ENCODE measurements at places on chromosomes 11 and 22. TPM values are rescaled to one million over a fixed set of nuclear protein-coding genes. Genes with fewer than 3 reads are reported as not detected.
A peak's percentile ranks its signal among the peaks of the same experiment; 100 is the strongest.

GRCh38 chr11:79959318-79959717, 518.5 kb upstream of the TENM4 start:
- DNase-seq = no peak

DNA sequence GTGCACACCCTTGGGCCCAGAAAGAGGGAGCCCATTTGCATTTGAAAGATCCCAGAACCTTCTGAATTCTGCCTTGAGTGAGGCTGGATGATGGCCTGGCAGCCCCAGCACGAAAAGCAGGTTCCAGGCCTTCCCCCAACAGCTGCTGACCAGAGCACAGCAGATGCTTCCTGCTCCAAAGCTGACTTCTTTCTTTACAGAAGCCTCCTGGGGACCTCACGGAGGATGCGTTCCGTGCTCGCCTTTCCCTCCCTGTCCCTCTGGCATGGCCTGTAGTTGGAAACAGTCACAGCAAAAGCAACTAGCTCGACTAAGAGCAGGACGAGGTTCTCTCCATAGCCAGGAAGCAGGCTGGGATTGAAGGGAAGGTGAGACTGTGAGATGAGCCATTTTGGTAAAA, 107.7 kb upstream of the B3GAT1 start:
- no peak for DNase-seq

DNA sequence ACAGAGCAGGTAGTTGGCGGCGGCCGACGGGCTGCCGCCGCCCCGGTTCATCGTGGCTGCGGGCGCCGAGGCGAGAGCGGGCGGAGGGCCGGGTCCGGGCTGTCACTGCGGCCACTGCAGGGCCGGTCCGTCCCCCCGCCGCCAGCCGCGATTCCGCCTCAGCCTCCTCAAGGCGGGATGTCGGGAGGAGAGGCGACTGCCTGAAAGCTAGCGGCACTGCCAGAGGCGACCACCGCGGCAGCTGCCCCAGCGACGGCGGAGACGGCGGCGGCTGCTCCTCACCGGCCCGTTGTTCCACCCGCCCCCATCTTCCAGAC, 234 bp downstream of the SESN3 start:
- no peak for DNase-seq

GRCh38 chr22:48397531-48398180, 1430.0 kb downstream of the BRD1 start:
- peak; percentile 10 for DNase-seq

DNA sequence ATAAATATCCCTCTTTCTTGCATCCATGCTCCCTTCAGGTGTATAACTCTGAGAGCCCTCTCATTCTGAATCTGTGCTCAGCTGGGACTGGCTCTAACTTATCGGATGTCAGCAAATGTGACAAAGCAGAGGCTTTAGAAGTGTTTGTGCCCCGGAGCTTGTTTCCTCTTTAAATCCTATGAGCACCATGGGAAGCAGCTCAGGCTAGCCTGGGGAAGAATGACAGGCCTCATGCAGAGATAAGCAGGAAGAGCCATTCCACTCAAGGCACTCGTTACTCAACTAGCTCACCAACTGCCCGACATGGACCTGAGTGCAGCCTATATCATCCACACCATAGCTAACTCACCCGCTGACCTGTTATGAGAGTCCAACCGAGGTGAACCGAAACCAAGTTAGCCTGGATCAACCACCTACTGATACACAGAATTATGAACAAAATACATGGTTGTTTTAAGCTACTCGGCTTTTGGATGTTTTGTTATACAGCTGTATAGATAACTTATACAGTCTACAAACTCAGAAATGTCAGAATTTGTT, 990.7 kb downstream of the NTM start:
- no peak for DNase-seq

- DNase-seq = no peak
Observed at GRCh38 chr11:2120359-2121100, 18.7 kb downstream of the IGF2 start.

DNA sequence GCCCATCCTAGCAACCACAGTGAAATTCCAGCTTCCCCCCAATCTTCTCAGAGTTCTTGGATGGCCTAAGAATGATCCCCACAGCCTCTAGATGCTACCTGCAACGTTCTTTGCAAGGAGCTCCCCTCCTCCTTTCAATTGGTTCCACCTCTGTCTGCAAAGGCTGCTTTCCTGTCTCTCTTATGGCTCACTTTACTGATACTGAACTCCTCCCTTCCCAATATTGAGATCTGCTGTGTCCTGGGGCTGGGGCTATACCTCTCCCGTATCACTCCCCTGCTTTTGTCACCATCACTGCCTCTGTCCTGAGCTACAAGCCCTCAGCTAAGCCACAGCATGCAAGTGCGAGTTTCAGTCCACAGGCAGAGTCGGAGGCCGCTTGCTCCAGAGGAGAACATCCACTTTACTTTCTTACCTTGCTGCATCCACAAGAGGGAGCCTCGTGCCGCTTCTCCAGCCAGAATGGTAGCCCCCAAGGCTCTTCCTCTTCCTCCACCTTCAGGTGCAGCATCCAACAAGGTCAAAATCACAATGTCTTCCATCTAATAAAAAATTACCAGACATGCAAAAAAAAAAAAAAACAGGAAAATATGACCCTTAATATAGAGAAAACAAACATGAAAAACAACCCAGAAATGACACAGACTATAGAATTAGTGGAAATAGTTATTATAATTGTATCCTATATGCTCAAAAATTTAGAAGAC, 48.6 kb upstream of the TMEM45B start:
- DNase-seq = no peak

DNA sequence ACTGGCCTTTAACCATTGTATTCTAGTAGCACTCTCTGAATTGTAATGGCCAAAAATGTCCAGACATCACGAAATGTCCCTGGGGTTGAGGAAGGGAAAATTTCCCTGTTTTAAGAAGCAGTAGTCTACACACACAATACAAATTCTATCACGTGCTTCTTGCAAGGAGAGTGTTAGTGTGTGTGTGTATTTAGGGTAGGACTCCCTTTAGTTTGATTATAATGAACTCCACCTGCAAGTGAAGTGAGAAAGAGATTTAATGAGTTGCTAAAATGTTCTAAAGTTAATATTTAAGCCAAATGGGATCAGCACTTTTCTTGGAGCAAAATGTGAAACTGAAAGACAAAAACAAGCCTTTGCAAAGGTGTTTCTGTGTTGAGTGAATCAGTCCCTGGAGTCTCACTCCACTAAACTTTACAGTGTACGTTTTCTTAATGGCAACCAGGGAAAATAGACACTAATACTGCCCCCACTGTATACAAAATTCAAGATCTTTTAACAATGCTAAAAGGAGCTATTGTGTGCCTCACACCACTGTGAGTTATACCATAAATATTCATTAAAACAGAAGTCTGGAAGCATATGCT, 590.3 kb upstream of the TENM4 start:
- no peak for DNase-seq

- no peak for DNase-seq
Observed at GRCh38 chr11:71433648-71434450, 14.3 kb downstream of the DHCR7 start.

GRCh38 chr22:19680287-19680881, 33.9 kb upstream of the SEPTIN5 start:
- DNase-seq = peak; percentile 24

GRCh38 chr11:16605389-16605893, 133.0 kb upstream of the C11orf58 start:
- DNase-seq = peak; percentile 45

DNA sequence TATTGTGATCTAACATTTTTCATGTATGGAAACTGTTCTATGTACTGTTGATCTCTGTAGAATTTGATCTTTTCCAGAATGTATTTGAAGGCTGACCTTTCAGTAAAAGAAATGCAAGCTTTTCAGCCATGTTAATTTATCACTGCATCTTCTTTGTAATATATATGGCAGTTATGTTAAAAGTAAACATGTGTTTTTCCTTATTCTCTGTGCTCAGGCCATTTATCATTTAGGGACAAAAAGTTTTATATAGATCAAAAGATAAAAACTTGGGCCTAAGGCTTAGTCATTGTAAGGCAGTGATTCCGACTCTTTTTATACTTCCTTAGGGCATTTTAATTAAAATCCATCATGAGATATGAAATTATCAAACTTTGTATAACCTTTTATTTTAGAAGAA, 48.7 kb downstream of the KDM2A start:
- DNase-seq = no peak

GRCh38 chr11:61127991-61128390, 25.7 kb downstream of the CD5 start:
- DNase-seq = no peak

DNA sequence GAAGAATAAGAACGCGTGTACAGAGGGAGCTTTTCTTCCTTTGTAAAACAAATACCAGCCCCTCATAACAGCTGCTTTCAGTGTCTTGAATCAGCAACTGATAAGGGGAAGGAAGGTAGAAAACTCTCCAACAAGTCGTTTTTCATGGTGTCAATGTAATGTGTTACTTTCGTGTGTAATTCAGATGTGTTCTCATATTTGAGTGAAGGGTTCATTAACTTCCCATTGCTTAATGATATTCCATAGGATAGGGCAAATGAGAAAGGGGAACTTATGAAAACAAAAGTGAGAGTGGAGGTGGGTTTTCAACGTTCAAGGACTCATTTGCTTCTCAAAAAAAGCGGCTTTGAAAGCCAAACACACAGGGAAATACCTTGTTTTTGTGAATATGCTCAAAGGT, 452.1 kb downstream of the NTM start:
- no peak for DNase-seq

DNA sequence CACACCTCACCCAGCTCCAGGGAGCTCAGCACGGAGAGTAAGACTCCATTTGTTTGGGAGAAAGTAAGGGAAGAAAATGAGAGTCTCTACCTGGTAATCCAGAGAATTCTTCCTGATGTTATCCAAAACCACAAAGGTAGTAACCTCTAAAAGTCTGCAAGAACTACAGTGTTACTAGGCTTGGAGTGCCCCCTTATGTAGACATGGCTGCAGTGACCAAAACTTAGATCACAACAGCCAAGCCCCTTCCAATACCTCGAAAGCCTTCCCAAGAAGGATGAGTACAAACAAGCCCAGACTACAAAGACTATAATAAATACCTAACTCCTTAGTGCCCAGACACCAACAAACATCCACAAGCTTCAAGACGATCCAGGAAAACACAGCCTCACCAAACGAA, 4.9 kb downstream of the UBE2L6 start:
- DNase-seq = no peak

DNA sequence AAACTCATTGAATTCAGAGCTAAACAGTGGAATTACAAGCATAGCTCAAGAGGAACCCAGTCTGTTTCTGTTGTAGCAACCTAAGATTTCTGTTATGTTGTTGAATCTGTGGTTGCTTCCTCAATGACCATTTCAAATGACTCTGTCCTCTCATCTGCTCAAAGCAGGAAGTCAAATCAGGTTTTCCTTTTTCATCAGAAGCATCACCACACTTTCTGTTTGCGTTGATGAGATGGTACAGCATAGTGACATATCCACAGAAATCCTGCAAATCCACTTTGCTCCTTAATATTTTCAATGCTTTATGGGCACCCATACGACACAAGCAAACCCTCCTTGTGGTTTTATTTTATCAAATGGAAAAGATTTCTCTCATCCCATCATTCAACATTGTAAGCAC, 12.6 kb upstream of the UCP2 start:
- DNase-seq = no peak

DNA sequence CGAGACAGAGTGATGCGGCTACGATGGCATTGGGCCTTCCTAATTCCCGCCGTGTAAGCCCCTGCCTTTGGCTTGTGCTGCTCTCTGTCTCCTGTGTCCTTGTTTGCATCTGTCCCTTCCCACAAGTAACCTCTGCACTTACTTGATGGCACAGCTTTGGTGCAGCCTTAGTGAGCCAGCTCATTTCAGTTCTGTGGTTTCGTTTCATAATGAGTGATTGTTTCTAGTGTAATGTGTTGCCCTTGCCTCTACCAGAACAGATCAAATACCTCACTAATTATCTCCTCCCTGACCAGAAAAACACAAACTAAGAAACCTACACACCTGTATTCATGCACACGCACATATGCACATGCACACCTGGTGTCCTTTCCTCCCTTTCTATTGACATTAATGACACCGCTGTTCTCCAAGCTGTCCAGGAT, 58.8 kb downstream of the GRK3 start:
- DNase-seq = no peak

- peak; percentile 57 for DNase-seq
Observed at GRCh38 chr11:61294717-61295595, at the start of gene VWCE. Gene VWCE (minus strand): TSS chr11:61295316. CDS start chr11:61295037, 279 bp downstream.

GRCh38 chr11:1942558-1943260, 4.4 kb upstream of the MRPL23 start:
- peak; percentile 39 for DNase-seq

- no peak for DNase-seq
Observed at GRCh38 chr11:96082002-96082899, 158.3 kb upstream of the MTMR2 start.

- no peak for DNase-seq
Observed at GRCh38 chr22:19788661-19789225, 28.2 kb downstream of the TBX1 start.

DNA sequence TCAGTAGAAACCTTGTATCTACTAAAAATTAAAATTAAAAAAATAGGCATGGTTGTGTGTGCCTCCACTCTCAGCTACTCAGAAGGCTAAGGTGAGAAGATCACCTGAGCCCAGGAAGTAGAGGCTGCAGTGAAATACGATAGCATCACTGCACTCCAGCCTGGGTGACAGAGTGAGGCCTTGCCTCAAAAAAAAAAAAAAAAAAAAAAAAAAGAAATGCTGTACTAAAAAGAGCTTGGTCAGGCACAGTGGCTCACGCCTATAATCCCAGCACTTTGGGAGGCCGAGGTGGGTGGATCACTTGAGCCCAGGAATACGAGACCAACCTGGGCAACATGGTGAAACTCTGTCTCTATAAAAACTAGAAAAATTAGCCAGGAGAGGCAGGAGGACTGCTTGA, 36.5 kb downstream of the SBF2 start:
- DNase-seq = no peak

- no peak for DNase-seq
Observed at GRCh38 chr22:22578702-22579424, 19.8 kb upstream of the PRAME start.

DNA sequence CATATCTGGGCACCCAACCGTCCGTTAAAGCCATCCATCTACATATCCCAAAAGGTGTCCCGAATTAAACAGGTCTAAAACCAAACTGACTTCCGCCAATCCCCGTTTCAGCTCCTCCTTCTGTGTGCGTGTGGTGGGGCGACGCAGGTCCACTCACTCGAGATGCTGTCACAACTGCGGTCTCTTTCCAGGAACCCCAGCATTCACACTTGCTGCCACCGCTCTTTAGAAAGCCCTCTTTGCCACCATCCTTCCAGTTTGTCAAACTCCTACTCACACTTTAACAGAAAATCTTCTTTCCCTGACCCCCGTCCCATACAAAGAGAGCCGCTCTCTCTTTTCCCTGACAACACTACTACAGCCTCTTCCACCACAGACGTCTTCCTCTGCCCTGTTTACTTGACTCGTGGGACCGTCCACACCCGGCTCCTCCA, 467 bp downstream of the ESS2 start:
- no peak for DNase-seq

The CRYBB2 gene
- total RNA-seq = 0.47 TPM

The TRIM48 gene
- total RNA-seq = not detected

The STX3 gene
- 31.8 TPM for total RNA-seq

The HTR3B gene
- not detected for total RNA-seq

The C11orf98 gene
- 52.6 TPM for total RNA-seq

The MS4A6A gene
- 51.1 TPM for total RNA-seq

The TMEM191C gene
- 0.31 TPM for total RNA-seq
